HCT116 (cell line): ENCODE measurements at places on chromosomes 1 and 21. TPM values are rescaled to one million over a fixed set of nuclear protein-coding genes. Genes with fewer than 3 reads are reported as not detected.

DPT gene
- total RNA-seq, result not detected

CATSPERE gene
- total RNA-seq, result 0.34 TPM

SYDE2 gene
- total RNA-seq, result 5.3 TPM

AK5 gene
- total RNA-seq, result 0.22 TPM

RHD gene
- not detected for total RNA-seq

EVA1C gene
- 29.3 TPM for total RNA-seq

DDX59 gene
- 16.0 TPM for total RNA-seq

EEIG2 gene
- 16.0 TPM for total RNA-seq

STXBP3 gene
- total RNA-seq, result 22.6 TPM

FABP3 gene
- not detected for total RNA-seq

TNNI3K gene
- total RNA-seq, result 0.49 TPM

GRCh38 chr1:59511476-59512465, 214.9 kb downstream of the FGGY start:
- no peak for DNase-seq

DNA sequence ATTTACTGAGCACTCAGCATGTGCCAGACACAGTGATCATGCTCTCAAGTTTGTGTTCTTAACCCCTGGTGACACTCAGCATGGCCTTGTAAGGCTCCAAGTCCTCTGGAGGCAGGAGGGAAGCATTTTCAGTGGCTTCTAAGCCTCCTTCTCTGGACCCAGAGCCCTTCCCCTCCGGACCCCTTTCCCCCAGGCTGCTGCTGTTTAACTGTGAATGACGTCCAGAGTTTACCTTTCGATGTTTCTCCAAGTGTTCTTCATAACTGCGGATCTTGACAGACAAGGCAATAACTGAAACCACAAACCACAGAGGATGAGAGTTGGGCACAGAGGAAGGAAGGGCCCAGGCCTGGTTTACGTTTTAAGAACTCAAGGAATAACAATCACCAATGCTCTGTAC, 6.5 kb downstream of the MRPS15 start:
- DNase-seq, result no peak

DNA sequence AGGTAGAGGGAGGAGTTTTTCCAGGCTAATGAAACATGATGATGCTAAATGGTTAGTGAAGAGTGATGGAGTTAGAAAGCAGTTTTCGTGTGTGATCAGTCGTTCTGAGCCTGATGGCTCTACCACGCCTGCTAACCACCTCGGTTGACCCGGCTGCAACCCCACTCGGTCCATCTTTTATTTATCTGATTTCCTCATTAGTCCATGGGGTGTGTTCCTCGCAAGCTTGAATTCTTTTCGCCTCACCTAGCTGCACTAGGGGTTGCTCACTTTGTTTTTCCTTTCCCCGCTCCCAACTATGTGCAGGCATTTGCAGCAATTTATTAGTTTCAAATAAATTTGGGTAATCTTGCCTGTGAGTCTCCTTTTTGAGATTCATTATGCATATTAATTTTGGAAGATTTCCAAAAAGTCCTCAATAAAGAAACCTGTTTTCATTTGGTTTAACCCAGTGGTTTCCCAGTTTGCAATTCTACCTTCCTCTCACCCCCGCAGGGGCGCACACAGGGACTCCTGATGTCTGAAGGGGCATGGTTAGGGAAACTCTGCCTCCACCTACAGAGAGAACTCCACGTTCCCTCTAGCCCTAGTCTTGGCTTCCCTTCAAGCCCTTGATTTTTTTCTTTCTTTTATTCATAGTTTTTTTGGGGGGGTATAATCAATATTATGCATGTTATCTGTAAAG, 12.6 kb downstream of the B3GALT5 start:
- DNase-seq, result no peak

GRCh38 chr1:119795261-119796200, 15.7 kb downstream of the REG4 start:
- no peak for DNase-seq

DNA sequence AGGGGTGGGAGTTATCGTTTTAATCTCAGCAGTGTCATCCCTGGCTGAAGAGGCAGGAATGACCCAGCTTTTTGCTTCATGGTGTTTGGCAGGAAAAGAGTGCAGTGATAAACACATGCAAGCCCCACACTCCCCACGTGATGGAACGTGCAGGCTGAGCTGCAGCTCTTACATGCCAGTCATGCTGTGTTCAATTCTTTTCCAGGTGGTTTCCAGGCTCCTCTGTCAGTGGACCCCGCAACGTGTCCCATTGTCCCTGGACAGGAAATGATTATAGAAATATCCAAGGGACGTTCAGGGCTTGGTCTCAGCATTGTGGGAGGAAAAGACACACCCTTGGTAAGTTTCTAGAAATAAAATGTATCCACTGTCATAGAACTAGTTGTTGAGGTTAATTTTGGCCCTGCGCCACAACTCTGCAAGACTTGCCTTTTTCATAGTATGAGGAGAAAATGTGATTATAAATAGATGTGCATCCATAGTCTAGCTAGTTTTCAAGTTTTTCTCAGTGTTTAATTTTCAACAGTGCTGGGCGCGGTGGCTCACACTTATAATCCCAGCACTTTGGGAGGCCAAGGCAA, 110.2 kb upstream of the L1TD1 start:
- no peak for DNase-seq

DNA sequence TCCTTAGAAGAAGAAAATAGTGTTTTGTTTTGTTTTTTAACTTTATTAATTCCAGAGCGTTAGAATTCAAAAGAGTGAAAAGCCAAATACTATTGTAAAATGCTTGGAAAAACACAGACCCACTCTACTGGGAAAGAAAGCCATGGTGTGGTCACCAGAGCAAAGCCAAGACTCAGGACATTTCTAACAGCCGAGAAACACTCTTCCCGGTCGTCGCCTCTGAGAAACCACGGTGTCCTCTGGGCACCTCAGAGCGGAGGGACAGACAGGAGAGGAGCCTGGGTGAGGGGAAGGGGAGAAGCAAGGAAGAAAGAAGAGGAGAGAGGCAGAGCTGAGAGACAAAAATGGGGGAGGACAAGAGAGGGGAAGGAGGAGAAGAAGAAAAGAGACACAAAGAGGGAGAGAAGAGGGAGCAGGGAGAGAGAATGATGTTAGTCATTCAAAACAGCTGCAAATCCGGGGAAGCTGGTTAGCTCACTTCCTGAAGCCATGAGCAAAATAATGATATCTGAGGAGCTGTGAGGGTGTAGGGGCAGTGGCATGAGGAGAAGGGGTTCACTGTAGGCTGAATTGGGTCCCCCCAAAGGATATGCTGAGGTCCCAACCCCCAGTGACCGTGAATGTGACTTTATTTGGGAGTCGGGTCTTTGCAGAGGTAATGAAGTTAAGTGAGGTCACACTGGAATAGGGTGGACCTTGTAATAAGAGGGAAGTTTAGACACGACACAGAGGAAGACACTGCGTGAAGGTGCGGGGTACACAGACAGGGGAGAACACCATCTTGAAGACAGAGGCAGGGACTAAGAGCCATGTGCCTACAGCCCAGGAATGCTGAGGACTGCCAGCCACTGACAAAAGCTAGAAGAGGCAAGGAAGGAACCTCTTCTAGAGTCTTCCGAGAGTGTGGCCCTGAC, 58.2 kb upstream of the DMRTB1 start:
- no peak for DNase-seq

GRCh38 chr1:154154534-154155191, at the start of gene NUP210L:
Gene NUP210L (minus strand): TSS chr1:154155073.
- no peak for DNase-seq

DNA sequence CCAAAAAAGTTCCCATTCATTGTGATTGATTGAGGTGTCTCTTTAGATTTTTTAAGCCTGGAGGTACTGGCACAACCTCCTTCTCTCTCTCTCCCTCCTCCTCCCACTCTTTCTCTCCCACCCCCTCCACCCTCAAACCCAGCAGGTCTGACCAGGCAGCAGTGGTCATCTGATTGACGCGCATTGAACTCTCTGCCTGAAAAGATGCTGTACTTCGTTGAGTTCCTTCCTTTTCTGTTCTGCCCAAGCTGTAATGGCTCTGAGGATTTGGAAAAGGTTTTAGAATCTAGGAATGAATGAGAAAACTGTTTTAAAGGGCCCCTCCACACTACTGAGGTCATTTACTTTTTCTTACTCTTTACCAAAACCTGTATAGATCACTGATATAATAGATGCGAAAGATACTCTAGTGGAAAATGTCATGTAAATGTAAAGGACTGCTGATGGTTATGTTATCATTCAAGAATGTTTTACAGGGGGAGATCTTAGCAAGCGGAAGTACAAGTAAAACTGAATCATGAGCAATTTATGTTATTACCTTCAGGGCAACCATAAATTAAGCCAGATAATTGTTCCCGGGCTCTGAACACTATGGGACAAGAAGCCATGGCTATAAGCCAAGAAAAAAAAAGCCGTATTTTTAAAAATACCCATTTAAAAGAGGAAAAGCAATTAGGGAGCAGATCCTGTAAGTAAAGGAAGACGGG, 25.2 kb upstream of the DYRK1A start:
- DNase-seq, result no peak

- no peak for DNase-seq
Observed at GRCh38 chr1:63705078-63705477, 68.7 kb upstream of the ROR1 start.

DNA sequence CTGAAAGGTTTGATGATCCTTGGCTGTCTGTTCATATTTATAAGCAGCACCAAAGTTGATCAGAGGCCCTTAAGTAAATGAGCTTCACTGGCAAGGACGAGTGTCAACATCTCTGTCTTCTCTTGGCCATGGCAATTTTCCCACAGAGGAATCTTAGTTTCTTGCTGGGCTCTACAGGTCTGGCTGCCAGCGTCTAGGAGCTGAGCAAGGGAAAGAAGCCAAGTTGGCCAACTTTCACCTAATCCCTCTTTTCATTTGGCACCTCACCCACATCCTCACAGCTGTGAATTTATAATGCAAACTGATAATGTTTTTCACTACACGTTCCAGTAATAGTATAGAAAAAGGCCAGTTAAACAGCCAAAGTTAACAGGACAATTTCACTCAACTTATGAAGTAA, 99.0 kb upstream of the LBR start:
- no peak for DNase-seq

GRCh38 chr21:41610042-41610839, 102.3 kb upstream of the TMPRSS2 start:
- peak; percentile 48 for DNase-seq

DNA sequence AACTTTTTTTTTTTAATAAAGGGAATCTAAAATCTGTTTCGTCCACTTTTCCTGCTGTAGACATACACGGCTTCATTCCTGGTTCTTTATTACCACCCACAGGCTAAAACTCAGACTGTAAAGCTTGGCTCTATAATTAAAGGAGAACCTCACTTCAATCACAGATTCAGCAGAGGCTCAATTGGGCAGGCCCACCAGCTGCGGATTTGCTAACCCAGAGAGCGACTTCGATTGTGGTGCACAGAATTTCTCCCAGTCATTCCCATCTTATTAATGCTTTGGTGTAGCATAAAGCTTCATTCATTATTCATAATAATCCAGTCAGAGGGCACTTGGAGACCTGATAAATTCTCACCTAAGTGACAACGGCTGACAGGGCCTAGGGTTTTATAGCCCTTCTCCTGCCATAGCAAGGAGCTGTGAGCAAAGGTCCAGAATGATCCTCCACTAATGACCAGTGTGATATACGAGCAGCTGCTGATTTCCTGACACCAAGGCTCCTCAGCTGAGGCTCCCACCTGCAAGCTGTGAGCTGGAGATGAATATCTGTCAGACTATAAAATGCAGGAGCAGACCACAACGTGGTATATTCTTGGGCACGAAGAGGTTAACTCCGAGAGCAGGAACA, 149.0 kb downstream of the ATP6V1G3 start:
- no peak for DNase-seq

GRCh38 chr1:36369061-36369861, 16.5 kb downstream of the STK40 start:
- peak; percentile 43 for DNase-seq

GRCh38 chr1:14968251-14968851, 185.2 kb upstream of the TMEM51 start:
- DNase-seq, result no peak

- no peak for DNase-seq
Observed at GRCh38 chr1:75125161-75125726, 8.9 kb upstream of the LHX8 start.

- no peak for DNase-seq
Observed at GRCh38 chr1:160711602-160712311, at the start of gene CD48. Gene CD48 (minus strand): TSS chr1:160711822. CDS start chr1:160711763, 59 bp downstream.
